ENCODE measurements at places on chromosomes 2 and 18. TPM values are rescaled to one million over a fixed set of nuclear protein-coding genes. Genes with fewer than 3 reads are reported as not detected.
A peak's percentile ranks its signal among the peaks of the same experiment; 100 is the strongest.

CYS1 gene
- total RNA-seq, result not detected

STARD6 gene
- not detected for total RNA-seq

ANKRD30BL gene
- not detected for total RNA-seq

ARID5A gene
- total RNA-seq, result 349 TPM

GRCh38 chr18:26863122-26863879 lies 2.2 kb downstream of the AQP4 start:
- peaks cover 17% of the 10 kb centered on the region for H3K27me3 ChIP-seq
- no peak overlapping the region for H3K27ac ChIP-seq
- no peak for DNase-seq
- no peaks in the 10 kb centered on the region for H3K4me1 ChIP-seq
- H3K36me3 ChIP-seq, result no peaks in the 10 kb centered on the region

DNA sequence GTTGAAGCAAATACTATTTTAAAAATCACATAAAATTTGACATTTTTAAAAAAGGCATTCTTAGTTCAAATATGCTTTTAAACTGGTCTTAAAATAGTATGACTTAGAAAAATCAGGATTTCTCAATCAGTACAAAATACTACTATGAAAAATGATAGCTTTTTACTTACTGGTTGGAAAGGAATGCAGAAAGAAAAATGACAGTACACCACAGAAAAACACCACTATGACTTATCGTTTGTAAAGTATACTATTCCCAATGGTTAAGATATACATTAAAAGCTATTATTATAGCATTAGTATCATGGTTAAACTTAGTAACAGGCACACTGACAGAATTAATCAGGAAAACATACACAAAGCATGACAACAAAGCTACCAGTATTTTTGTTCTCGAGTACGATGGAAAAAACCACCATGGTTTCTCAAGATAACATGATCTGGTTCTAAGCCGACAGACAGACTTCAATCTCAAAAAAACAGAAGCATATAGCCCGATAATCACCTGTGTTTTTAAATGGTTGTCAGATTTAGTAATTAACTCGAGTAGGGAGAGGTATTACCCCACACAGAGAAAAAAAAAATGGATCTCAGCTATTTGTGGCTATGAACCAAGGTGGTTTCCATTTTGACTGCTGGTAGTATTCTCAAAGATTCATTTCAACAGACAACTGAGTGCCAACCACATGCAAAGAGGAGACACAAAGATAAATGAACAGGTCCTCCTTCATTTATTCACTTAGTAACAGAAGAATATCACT lies 39.1 kb downstream of the CUL3 start:
- DNase-seq, result no peak
- no peak overlapping the region for H3K27ac ChIP-seq
- H3K4me1 ChIP-seq, result peaks cover 51% of the 10 kb centered on the region
- peaks cover 19% of the 10 kb centered on the region for H3K36me3 ChIP-seq
- no peaks in the 10 kb centered on the region for H3K27me3 ChIP-seq

DNA sequence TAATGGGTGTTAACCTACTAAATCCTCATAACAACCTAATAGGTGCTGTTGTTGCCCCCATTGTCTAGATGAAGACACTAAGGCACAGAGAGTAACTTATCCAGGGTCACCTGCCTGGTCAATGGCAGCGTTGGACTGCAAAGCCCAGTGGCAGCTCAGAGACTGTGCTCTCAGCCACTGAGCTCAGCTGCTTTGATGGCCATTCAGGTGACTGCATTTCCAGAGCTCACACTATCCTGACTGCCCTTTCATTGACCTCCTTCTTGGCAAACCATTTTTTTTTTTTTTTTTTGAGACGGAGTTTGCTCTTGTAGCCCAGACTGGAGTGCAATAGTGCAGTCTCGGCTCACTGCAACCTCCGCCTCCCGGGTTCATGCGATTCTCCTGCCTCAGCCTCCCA lies 115.2 kb downstream of the MAPK4 start:
- no peak overlapping the region for H3K27ac ChIP-seq
- no peaks in the 10 kb centered on the region for H3K36me3 ChIP-seq
- no peak for DNase-seq
- H3K27me3 ChIP-seq, result no peaks in the 10 kb centered on the region
- no peaks in the 10 kb centered on the region for H3K4me1 ChIP-seq

- H3K4me3 ChIP-seq, result no peak overlapping the region
- no peaks in the 10 kb centered on the region for H3K4me1 ChIP-seq
- no peak overlapping the region for H3K27ac ChIP-seq
- H3K27me3 ChIP-seq, result peaks cover 1% of the 10 kb centered on the region
These were observed 323.4 kb upstream of the EPHA4 start for GRCh38 chr2:221895366-221896121.

DNA sequence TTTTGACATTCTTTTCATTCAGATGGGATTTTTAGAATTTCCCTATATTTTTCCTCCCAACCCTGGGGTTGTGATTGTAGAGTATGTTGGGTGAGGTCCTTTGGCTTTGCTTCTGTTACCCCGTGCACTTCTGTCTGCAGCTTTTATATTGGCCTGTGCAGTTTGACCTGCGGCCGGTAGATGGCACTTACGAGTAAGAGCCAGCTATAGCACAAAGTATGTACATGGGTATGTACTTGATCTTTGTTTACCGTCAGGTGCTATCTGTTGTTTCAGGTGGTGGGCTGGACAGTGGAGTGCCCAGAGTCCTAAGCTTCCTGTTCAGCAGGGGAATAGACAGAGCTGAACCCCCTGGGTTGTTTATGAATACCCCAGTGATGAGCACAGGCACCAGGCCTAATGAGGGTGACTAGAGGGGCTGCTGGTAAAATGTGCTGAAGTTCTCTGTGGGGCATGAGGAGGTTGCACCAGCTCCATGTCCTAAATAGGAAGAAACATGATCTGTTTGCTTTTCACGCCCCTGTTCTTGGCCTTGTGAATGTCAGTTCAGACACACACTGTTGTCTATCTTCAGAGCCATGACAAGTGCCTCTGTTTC lies 58.9 kb upstream of the THUMPD2 start:
- no peaks in the 10 kb centered on the region for H3K36me3 ChIP-seq
- H3K27me3 ChIP-seq, result peaks cover 7% of the 10 kb centered on the region
- no peak overlapping the region for H3K4me3 ChIP-seq
- DNase-seq, result peak; percentile 13

- no peak for DNase-seq
- no peak overlapping the region for H3K27ac ChIP-seq
- H3K4me3 ChIP-seq, result no peak overlapping the region
- no peaks in the 10 kb centered on the region for H3K4me1 ChIP-seq
- H3K27me3 ChIP-seq, result no peaks in the 10 kb centered on the region
These were observed 79.5 kb downstream of the POLR1A start for GRCh38 chr2:86025976-86026743.

GRCh38 chr2:43464590-43464989 lies 131.2 kb downstream of the THADA start:
- H3K4me3 ChIP-seq, result no peak overlapping the region
- no peaks in the 10 kb centered on the region for H3K4me1 ChIP-seq
- H3K27ac ChIP-seq, result no peak overlapping the region
- peaks cover 14% of the 10 kb centered on the region for H3K36me3 ChIP-seq

DNA sequence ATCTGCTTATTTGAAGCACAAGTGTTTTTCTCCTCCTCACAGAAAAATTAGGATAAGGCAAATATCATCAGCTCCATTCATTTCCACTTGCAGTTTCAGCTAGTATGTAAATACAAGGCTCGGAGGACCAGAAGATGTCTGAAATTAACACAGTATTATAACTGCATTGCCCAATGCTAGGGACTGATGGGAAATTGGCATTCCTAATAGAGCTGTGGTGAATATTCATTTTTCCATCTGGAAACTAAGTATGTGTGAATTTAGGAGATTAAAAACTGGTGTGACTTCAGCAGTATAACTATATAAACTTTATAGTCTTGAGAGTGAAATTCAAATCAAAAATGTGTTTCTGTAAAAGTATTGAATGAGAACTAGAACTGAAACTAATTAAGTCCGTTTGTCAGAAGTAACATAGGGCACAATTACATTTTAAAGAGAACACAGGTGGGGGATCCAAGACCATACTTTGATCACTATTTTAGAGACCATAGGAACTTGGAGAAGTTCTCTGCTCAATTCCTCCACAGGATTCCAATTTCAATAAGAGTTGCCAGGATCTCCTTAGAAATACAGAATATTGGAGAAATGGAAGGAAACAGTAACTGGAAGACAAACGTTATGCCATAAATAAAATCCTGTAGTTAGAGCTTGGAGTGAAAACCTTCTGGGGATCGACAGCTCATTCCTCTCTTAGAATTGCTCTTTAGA lies 12.1 kb upstream of the ITGA6 start:
- H3K36me3 ChIP-seq, result no peaks in the 10 kb centered on the region
- no peak overlapping the region for H3K27ac ChIP-seq
- no peak overlapping the region for H3K4me3 ChIP-seq
- H3K27me3 ChIP-seq, result no peaks in the 10 kb centered on the region
- DNase-seq, result no peak

DNA sequence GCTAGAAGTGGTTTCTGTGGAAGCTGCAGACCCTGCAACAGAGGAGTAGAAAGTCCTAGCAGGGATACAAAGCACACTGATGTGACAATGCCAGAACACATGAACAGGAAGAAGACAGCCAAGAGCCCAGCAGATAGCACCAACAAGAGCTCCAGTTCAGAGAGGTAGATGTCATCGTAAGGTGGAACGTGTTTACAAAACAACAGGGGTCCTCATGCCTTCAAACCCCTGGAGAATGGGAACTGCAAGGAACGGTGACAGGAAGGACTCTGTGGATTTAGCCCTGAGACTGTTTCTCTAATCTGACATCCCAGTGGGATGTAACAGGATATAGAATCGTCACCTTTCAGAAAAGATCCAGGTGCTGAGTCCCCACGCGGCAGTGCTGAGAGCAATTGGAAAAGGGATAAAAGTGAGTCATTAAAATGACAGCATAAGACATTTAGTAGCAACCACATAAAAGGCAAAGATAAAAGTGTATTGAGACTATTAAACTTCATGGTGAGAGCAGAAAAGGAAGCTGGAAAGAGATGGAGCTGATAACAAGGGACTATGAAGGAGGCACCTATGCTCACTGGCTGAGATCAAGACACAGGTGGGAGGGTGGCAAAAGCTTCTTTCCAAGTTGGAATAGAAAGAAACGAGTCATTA lies 195.2 kb downstream of the FBXO15 start:
- peaks cover 2% of the 10 kb centered on the region for H3K27me3 ChIP-seq
- DNase-seq, result no peak

DNA sequence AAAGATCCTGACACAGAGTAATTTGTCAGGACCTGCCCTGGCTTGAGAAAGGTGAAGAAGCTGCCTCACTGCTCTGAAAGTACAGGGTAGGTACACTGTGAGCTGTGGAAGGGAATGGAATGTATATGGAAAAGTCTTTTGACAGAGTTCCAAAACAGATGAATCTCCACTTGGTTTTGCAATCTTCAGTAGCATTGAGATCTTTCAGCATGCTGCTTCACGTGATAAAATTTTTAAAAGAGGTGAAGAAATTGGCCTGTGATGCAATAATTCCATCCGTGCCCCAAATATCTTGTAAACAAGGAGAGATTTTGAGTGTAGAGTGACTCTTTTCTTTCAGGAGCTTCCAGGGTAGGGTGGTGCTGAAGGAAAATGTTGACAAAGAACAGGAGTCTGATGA lies 123.1 kb downstream of the OSR1 start:
- no peaks in the 10 kb centered on the region for H3K4me1 ChIP-seq
- DNase-seq, result no peak
- H3K27ac ChIP-seq, result no peak overlapping the region
- no peak overlapping the region for H3K4me3 ChIP-seq
